ENCODE measurements at places on chromosomes 4 and X.

DNA sequence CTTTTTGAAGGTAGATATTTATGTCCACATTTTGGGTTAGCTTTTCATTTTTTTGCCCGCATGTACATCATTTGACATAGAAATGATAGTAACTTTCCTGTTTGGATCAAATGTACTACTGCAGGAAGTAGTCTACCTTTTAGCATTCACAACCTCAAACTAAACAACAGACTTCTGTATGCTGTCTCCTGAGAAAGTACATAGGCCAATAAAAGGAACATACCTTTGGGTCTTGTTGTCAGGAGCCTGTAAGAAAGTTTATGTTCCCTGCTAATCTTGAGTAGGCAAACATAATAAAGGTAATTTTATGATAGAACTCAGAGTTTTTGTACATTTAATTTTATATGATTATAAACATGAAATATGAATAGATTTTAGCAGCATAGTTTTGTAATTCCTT lies 54.2 kb downstream of the STAG2 start:
- no peak for DNase-seq

- DNase-seq = no peak
Measured at GRCh38 chr4:170400361-170400760, 310.6 kb upstream of the AADAT start.

- DNase-seq = peak; percentile 54
Measured at GRCh38 chr4:48016141-48017107, at the start of the genes CNGA1 and NIPAL1. Gene CNGA1 (minus strand): TSS chr4:48016681. CDS start chr4:47952689, 63,992 bp downstream. Gene NIPAL1 (plus strand): TSS chr4:48016772. CDS start chr4:48016840, 68 bp downstream.

- no peak for DNase-seq
Measured at GRCh38 chr4:89595125-89595789, 241.7 kb downstream of the SNCA start.

- peak; percentile 54 for DNase-seq
Measured at GRCh38 chrX:134849390-134849789, 141.4 kb upstream of the SMIM10 start.

- no peak for DNase-seq
Measured at GRCh38 chrX:68947882-68948605, 119.2 kb downstream of the EFNB1 start.

- no peak for DNase-seq
Measured at GRCh38 chrX:119423631-119424030, 24.5 kb downstream of the SLC25A43 start.

DNA sequence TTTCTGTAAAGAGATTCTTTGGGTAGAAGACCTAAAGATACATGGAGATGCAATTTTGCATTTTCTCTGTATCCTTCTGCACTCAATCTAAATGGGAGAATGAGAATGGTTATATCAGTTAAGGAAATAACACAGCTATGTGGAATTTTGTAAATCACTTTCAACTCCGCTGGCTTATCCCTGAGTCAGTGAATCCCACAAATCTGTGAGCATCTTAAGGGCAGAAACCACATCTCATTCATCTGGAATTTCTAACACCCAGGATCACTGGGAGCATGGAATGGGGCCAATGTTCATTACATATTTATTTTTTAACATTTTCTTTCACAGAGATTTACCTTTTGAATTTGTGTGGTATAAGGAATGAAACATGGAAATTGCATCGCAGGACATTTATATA lies 167.8 kb downstream of the CFAP47 start:
- DNase-seq = no peak

DNA sequence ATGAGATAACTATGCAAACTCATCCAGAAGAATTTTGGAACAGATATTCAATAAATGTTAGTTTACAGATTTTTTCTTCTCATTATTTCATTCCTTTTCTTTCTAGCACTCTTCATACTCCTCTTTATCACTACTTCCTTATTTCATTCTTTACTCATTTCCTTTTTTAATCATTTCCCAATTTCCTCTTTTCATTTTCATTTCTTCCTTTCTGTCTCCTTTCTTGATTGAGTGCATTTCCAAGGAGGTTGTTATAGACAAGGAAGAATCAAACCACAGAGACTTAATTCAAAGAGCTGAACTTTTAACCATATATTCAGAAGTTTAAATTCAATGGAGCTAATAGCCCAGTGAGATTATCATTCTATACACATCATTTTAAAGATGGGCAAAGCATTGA lies 600.7 kb downstream of the ARAP2 start:
- DNase-seq = no peak

DNA sequence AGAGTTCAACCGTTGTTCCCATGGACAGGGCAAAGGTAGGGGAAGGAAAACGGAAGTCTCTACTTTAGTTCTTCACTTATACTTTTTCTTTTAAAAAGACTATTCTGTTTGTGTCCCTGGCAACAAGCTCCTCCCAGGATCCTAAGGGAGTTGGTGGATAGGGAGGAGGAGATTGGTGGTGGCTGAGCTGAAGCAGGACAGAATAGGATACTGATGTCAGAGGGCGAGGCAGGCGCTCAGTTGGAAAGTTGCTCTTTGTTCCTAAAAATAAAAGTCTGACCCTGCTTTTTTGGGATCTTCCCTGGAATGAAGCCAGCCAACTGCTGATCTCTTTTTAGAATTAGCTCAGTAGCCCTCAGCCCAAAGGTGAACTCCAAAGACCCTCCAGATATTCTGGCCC lies 104.7 kb downstream of the MGST2 start:
- DNase-seq = no peak

DNA sequence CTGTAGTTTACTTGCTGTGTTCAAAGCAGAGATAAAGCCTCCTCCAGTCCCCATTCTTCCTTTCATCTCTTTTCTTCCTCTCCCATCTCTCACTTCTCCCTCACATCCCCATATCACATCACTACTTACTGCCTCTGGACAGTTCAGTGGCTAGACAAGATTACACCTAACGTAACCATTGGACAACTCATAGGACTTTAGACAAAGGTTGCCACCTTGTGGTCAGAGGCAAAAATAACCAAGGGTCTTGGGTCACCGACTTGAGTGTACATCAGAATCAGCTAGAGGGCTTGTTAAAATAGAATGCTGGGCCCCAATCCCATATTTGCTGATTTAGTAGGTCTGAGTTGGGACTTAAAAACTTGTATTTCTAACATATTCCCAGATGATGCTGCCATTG lies 109.3 kb upstream of the DGKK start:
- peak; percentile 22 for DNase-seq

- DNase-seq = no peak
Measured at GRCh38 chr4:185549095-185549639, 13.9 kb upstream of the PDLIM3 start.

DNA sequence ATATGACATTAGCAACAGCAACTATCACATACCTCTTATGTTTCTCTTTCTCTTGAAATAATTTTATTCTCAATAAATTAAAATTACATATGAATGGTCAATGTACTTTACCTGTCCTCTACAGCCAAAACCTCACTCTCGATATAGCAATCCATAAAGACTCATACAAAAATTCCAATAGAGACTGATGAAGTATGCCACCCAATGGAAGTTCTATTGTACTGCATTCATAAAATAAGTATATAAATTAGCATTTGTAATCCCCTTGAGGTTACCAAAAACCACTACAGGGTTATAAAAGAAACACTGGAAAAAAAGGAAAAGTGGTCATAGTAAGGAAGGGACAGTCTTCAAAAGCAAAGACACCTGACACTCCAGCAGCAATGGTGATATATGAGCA lies 32.8 kb downstream of the CLDN2 start:
- DNase-seq = no peak

DNA sequence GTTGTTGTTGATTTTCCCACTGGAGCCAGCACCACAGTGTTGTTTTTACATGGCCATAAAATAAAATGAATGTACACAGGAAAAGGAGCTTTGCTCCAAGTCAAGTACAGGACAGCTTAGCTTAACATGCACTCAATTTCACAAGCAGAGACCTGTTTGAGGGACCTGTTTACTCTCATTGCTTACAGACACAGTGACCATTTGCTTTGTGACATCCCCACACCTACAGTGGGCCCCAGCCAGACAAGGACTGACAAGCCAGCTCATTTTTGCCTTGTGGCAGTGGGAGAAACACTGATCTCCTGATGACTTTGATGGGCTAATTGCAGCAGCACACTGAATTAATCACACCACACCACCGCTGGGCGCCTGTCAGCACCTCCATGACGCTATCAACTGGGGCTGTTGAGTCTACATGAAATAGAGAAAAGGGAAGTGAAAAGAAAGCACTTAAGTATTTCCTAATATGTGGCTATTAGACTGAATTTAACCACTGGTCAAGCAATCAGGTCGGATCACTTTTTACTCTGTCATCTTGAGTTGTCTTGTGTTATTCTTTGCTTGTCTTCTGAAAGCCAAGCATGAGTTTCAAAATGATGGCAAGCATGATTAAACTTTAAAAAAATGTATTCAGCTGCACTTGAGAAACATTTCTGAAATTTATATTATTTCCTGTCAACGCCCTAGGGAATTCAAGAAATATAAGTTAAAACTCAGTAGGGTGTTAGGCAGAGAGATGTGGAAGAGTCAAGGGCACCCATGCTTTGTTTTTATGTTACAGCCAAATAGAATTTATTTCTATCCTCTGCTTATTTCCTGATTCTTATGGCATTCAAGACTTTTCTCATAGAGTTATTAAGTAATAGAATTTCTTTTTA lies 557.7 kb downstream of the RAB28 start:
- DNase-seq = no peak

DNA sequence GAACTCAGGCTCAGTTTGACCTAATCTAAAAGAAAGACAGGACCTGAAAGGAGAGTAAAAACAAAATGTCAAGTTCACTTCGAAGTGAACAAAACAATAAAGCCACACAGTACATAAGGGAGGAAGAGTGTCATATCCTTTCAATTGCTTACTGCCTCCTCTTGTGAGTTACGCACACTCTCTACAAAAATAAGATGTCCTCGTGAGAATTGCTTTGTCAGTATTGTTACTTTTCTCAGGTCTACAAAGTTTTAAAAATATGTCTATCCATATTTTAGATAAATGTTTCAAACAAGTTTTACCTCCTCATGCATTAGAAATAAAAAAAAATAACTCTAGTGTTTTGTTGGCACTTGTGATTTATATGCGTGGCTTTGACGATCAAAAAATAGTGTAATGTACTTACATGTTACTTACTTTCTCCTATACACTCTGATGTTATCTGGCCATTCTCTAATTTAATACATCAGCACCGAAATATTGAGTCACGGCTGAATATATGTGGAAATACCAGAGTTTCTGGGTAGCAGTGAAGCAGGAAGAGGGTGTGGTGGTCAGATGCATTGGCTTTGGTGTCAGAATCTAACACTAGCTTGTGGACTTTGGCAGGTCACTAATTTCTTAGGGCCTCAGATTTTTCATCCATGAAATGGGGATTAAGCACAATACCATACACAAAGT lies 8.1 kb upstream of the MRPL1 start:
- DNase-seq = no peak

- DNase-seq = peak; percentile 95
Measured at GRCh38 chr4:66574145-66574978, 904.1 kb upstream of the EPHA5 start.

GRCh38 chrX:46251755-46252154 lies 293.5 kb downstream of the ZNF674 start:
- DNase-seq = peak; percentile 51

- no peak for DNase-seq
Measured at GRCh38 chr4:93480452-93480851, 348.1 kb upstream of the ATOH1 start.

DNA sequence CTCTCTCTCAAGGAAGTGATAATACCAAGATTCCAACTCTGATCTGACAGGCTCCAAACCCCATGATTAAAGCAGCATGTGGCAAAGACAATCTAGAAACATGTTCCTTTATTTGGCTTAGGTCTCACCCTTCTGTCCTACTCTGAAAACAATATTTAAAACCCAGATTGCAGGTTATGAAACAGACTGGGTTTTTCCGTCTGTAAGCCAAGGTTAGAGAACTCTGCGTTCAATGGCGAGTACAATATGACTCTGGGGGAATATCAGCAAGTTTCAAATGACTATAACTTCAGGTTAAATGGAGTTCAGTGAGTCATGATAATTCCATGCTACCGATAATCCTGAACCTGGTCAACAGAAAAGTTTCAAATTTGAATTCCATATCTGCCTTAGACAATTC lies 50.8 kb downstream of the ANAPC10 start:
- DNase-seq = peak; percentile 26

DNA sequence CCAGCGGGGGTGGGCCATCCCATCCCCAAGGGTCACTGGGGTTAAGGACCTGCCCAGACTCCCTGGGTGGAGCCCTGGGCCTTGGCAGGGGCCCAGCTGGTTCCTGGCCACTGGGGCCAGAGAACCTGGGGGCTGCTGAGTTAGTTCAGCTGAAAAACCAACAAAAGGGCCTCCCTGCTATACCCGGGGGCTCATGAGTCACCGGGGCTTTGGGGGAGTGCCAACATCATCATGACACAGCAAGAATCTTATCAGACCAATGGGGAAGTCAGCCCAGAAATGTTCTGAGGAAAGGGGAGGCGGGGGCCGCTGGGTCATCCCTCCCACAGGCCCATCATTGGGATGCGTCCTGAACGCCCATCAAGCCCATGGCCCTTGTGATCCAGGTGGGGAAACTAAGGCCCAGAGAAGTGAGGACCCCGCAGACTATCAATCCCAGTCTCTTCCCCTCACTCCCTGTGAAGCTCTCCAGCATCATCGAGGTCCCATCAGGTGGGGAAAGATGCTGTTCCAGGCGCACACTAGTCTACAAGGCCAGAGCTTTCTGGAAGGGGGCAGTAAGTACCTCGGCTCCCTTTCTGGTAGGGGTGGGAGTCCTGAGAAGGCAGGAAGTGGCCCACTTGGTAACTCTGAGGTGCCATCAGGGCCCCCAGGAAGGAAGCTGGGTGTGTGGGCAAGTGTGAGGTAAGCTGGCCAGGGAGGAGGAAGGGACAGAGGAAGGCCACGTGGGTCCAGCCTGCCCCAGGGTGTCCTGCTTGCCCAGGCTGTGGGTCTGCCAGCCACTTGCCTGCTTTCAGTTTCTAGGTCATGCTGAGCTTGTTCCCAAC lies 4.5 kb downstream of the G6PD start:
- DNase-seq = peak; percentile 80

GRCh38 chr4:81330018-81330417 lies 115.0 kb upstream of the PRKG2 start:
- DNase-seq = no peak

DNA sequence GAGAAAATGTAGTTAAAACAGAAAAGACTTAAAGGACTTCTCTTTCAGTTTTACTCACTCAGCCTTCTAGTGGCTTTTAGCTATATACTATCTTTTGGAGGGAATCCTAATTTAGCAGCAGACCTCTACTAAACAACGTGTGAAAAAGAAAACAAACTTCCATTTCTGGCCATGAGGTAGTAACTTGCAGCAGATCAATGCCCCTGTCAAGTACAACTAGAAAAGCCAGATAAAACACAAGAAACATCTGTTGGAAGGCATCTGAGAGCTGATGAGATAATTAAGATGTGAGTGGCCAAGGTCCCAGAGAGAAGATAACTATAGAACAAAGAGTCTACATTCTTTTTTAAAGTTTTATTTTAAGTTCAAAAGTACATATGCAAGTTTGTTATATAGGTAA lies 101.7 kb downstream of the CORIN start:
- no peak for DNase-seq

DNA sequence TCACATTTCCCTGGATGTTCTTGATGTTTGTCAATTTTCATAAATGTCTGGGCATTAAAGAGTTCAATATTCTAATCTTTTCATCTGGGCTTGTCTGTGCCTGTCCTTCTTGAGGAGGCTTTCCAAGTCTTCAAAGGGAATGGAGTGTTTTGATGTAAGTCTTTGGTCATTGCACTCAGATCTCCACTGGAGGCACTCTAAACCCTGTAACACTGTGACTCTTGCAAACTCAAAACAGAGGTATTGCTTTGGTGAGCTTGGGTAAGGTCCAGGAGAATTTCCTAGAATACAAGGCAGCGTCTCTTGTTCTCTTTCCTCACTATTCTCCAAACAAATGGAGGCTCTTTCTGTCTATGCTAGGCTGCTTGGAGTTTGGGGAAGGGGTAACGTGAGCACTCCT lies 1118.1 kb upstream of the PABPC4L start:
- no peak for DNase-seq

GRCh38 chr4:86891762-86892635 lies at the start of gene C4orf36:
Gene C4orf36 (minus strand): TSS chr4:86892422. CDS start chr4:86891520, 902 bp downstream.
- DNase-seq = peak; percentile 31
